NCI-H345 (cell line): ENCODE measurements at places on chromosomes 6 and 20.

DNA sequence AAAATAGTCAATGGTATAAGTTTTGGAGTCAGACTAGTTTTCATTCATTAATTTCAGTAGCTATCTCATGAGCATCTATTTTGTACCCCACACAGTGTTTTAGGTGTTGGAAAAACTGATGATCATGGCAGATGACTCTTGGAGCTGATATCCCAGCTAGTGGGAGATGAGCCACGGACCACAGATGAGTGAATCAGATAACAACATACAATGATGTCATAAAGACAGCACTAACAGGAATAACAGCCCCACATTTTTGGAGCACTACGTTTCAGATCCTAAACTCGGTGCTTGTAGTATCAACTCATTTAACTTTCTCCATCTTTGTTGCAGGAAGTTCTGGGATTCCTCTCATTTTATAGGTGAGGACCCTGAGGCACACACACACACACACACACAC is 67.8 kb upstream of the EDN3 start:
- DNase-seq, result no peak

DNA sequence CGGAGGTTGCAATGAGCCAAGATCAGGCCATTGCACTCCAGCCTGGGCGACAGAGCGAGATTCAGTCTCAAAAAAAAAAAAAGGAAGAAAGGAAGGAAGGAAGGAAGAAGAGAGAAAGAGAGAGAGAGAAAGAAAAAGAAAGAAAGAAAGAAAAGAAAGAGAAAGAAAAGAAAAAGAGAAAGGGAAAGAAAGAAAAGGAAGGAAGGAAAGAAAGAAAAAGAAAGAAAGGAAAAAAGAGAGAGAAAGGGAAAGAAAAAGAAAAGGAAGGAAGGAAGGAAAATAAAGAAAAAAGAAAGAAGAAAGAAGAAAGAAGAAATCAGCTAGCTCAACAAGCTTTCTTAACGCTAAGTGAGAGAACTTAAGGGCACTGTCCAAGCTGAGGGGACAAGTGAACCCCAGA is 7.6 kb upstream of the MATN4 start:
- no peak for DNase-seq

DNA sequence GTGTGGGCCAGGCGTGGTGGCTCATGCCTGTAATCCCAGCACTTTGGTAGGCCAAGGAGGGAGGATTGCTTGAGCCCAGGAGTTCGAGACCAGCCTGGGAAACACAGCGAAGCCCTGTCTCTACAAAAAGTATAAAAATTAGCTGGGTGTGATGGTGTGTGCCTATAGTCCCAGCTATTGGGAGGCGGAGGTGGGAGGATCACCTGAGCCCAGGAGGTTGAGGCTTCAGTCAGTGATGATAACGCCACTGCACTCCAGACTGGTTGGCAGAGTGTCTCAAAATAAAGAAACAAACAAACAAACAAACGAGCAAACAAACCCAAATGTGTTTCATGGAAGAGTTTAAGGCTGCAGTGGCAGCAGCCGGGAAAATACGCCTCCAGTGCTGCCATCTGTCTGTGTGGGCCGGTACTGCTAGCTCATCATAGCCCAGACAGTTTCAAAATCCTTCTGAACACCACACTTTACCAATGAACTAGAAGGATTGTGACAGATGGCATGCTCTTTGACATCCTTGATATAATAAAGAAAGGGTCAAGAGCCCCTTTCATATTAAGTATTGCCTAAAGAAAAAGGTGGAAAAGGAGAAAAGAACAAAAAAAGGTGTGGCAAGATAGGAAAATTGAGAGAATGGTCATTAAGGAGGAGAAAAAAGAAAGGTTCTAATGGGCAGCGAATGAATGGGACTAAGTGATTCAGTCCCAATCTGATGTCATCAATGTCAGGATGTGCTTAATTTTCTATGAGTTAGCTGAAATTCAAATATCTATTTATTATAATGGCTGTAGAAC is 298.6 kb downstream of the SYNE1 start:
- DNase-seq, result peak; percentile 5

DNA sequence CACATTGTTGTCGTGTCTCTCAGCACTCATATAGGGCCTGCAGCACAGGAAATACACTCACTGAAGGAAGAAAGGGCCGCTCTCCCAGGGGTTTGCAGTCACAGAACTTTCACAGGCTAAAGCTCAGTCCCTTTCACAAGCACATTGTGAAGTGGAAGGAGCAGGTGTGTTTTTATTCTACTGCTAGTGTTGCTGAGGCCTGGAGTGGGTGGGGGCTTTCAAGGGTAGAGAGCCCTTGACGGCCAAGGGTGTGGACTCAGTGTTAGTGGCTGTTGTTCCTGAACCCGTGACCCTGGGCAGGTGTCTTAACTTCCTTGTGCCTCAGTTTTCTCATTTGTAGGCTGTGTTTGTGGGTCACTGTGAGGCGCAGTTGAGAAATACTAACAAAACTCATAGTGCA is 66.2 kb upstream of the SLC22A1 start:
- DNase-seq, result peak; percentile 67

DNA sequence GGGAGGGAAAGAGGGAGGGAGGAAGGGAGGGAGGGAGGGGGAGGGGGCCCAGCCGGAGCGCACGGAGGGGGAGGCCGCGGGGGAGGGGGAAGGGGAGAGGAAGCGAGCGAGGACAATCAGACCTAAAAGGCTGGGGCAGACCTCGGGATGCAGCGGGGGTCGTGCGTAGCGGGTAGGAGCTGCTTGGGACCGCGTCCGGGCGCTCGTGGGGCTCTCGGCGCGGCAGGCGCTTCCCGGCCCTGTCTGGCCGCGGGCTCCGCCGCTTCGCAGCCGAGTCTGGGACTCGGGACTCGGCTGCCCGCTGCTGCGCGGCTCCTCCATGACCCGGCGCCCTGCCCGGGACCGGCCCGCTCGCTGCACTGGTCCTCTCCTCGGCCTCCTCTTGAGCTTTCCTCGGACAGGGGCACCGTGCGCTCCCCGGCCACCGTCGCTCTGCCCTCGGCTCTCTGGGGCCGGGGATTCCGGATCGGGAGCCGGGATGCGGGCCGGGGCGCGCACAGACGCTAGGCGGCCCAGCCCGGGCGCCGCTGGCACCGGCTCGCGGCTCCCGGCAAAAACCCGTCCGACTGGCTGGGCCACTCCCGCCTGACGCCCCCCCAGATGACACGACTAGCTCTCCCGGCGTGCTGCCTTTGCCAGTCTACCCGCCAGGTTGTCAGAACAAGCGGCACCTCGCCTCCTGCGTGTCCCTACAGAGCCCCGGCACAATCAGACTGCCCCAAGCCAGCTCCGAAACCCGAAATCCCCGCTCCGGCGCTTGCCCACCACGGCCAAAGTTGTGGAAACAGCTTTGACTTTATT is 2.2 kb downstream of the TFAP2A start:
- DNase-seq, result peak; percentile 10

- no peak for DNase-seq
Observed at GRCh38 chr6:2695454-2696095, 55.1 kb downstream of the MYLK4 start.

DNA sequence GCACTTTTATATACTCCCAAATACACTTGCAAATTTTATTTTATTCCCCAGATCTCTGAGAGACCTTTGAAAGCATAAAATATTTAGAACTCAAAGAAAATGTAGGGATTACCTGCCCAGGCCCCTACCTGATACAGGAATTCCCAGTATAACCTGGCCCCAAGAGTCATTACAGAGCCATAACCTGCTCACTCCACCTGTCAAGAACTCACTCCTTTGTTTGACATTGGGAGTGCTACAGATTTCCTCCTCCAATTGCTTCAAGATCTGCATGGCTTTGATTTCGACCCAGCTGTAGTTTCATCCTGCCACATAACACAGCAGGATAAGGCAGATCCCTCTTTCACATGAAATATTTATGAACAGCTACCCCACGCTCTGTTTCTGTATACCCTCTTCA is 96.1 kb upstream of the SLC2A12 start:
- DNase-seq, result no peak

DNA sequence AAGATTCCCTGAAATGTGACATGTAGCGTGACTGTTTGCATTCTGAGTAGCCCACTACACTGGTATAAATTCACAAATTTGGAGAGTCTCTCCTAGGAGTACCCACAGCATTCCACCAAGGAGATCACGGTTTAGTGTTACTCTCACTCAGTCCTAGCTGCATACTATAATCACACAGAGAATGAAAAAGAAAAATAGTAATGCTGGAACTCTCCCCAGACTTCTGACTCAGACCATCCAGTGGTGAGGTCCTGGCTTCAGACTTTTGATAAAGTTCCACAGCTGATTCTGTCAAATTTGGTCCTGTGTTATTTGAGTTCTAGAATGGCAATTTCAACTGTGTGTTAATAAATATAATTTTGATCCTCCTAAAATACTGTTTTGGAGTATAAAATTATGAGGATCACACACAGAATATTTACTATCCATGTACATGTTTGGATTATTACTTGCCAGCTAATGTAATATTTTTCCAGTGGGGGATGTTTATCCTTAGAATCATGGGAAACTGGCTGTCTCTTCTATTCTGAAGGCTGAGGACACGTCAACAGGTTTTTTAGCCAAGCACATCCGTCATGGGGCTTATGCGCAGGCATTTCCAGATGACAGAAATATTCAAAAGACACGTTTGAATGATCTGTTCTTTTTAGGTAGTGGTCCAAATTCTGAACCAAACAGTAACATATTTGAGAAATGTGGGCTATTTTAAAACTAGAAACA is 5.1 kb upstream of the KIAA0408 start:
- DNase-seq, result no peak

- DNase-seq, result no peak
Observed at GRCh38 chr20:1955217-1955616, 38.6 kb downstream of the PDYN start.

DNA sequence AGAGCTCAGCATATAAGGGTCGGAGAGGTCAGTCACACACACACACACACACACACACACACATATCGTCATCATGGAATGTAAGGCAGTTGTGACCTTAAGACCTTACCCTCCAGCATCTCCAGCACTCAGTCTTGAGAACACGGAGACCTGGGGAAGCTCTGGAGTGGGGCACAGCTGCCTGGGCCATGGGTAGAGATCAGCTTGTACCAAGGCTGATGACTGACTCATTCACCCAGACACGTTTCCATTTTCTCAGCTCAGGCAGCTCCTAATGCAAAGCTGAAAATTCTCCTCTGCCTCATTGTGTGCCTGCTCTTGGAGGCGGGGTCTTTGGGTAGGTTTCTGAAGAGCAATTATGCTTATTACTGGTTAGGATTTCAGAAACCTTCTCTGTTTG is 38.3 kb upstream of the PDYN start:
- no peak for DNase-seq

DNA sequence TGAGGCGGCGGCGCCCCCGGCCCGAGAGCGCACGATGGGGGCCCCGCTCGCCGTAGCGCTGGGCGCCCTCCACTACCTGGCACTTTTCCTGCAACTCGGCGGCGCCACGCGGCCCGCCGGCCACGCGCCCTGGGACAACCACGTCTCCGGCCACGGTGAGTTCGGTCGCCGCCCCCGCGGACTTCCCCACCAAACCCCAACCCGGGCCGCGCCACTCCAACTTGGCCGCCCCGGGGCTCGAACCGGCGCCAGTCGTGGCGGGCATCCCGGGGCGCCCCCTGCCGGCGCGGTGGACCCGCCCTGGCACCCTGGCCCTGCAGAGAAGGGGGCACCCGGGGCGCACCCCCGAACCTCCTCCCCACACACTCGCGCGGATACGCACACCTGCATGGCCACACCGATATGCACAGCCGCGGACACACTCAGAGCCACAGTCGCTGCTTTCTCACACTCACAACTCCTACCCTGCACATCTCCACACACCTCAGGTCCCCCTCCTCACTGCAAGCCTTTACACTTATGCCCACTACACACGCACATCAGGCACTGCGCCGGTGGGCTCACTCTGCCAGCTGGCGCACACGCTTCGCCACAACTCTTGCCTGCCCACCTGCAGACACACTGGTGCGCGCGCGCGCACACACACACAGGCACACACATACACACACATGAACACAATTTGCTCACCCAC is 535 bp downstream of the VSTM2L start:
- DNase-seq, result no peak

- no peak for DNase-seq
Observed at GRCh38 chr6:95408111-95408510, 169.2 kb upstream of the MANEA start.

DNA sequence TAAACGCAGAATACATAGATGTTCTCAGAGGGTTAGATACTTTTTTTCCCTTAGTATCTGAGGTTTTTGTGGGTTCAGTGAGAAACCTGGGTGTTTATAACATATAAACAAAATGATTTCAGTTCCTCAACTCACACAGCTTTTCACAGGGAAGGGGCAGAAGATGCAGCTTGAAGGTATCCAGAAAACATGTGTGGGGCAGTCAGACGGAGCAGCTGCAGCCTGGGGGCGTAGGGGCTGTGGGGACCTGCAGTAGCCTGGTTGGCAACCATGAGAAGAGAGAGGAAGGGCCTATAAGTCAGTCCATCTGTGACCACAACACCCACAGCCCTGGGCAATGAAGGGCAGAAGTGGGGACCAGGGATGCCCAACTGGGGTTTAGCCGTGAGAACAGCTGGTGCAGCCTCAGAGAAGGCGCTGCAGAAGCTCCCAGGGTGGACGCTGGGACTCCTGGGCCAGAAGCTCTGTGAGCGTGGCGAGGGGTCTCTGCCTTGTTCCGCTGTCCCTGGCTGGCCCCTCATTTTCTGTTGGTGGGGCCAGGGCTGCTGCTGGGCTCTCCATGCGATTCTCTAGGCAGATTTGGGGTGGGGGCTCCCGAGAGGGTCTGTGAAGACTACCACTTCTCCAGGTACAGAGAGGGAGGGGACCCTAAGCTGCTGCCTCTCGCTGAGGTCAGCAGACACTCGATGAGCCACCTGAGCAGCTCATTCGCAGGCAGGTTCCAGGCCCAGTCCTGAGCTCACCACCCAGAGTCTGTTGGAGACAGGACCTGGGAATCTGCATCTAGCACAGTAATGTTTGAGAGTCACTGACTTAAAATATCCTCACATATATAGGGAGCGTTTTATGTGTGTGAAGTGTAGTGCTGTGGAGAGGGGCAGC is 181.2 kb downstream of the ZDHHC14 start:
- no peak for DNase-seq

DNA sequence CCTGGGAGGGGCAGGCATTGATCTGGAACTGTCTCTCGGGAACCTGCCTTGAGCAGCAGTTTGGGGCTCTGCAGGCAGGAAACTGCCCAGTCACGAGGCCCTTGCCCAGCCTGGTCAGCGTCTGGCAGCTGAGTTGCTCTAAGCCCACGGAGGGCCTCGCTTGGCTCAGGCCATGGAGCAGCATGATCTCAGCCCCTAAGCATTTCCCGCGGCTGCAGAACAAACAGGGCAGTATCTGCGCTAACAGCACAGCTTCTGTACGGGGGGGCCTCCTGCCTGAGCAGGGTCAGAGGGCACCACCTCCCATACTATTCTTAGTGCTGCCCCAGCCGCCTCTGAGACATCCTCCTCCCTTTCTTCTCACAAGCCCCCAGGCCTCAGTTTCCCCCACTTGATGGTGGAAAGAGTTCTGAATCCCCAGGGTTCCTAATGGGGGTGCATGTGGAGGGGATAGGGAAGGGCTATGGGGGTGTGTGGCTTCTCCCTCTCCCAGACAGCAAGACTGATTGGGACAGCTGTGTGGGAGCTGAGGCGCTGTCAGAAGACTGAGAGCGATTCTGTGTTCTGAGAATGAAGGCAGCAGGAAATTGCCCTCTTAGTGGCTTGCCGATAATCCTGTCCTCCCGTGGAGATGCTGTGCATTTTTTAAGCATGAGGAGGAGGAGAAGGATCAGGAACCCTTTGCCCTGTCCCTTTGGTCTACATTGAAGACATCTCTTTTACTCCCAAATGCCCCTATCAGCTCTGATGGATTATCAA is 46.4 kb downstream of the MOCS1 start:
- no peak for DNase-seq
